ENCODE measurements at places on chromosomes 11 and 22. TPM values are rescaled to one million over a fixed set of nuclear protein-coding genes. Genes with fewer than 3 reads are reported as not detected.

- DNase-seq = peak; percentile 74
Measured at GRCh38 chr11:57567515-57568329, at the start of gene UBE2L6. Gene UBE2L6 (minus strand): TSS chr11:57567672. CDS start chr11:57567611, 61 bp downstream.

DNA sequence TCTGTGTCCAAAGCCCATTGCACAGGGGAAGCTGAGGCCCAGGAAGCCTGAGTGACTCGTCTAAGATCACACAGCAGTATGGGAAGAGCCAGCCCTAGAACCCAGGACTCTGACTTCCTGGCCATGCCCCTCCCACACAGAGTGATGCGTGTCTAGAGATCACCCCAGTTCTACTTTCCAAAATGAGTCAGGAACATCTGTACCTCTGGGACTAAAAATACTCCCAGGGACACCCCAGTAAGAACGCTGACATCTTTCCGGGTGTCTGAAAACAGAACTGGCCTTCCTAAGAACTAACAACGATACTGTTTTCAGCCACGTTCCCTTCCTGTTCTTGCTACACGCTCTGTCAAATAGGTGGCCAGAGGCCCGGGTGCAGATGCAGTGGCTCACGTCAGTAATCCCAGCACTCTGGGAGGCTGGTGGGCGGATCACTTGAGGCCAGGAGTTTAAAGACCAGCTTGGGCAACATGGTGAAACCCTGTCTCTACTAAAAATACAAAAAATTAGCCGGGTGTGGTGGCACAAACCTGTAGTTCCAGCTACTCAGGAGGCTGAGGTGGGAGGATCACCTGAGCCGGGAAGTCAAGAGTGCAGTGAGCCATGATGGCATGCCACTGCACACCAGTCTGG lies 21.7 kb upstream of the PDGFB start:
- DNase-seq = no peak

- no peak for DNase-seq
Measured at GRCh38 chr11:85619499-85619898, 7.6 kb downstream of the DLG2 start.

- peak; percentile 93 for DNase-seq
Measured at GRCh38 chr11:67505605-67506396, 638 bp upstream of the PITPNM1 start.

- no peak for DNase-seq
Measured at GRCh38 chr22:49380828-49381114, 446.9 kb downstream of the BRD1 start.

GRCh38 chr22:44516841-44517240 lies 18.8 kb upstream of the RTL6 start:
- DNase-seq = no peak

The AHNAK gene
- 751 TPM for total RNA-seq

- peak; percentile 74 for DNase-seq
Measured at GRCh38 chr11:103091064-103091800, 728 bp downstream of the DCUN1D5 start.

The GUCY1A2 gene
- total RNA-seq = 1.8 TPM
